NCI-H187 treated with DMSO at 0.1 percent for 48 hours (cell line): ENCODE measurements at places on chromosomes 3 and 15.

DNA sequence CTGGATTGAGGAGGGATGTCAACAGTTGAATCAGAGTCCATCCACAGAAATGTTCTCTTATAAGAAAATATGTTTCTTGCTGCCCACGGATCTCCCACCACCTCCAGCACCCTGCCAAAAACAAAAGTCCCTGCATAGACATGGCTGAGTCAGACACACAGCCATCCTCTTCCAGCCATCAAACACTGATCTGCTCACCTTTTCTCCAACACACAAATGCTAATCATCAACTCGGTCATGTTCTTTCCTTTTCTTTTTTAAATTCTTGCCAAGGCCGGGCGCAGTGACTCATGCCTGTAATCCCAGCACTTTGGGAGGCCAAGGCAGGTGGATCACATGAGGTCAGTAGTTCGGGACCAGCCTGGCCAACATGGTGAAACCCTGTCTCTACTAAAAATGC lies 110.7 kb upstream of the IL12A start:
- DNase-seq, result no peak

- DNase-seq, result no peak
Observed at GRCh38 chr15:85905751-85906450, 111.2 kb upstream of the KLHL25 start.

- DNase-seq, result no peak
Observed at GRCh38 chr3:23830869-23831484, 25.2 kb downstream of the UBE2E1 start.

GRCh38 chr15:63824570-63824969 lies 9.2 kb downstream of the HERC1 start:
- no peak for DNase-seq

GRCh38 chr3:46628901-46629369 lies 16.6 kb downstream of the FAM240A start:
- DNase-seq, result no peak

- DNase-seq, result no peak
Observed at GRCh38 chr3:116930786-116931185, 221.2 kb downstream of the TUSC7 start.

DNA sequence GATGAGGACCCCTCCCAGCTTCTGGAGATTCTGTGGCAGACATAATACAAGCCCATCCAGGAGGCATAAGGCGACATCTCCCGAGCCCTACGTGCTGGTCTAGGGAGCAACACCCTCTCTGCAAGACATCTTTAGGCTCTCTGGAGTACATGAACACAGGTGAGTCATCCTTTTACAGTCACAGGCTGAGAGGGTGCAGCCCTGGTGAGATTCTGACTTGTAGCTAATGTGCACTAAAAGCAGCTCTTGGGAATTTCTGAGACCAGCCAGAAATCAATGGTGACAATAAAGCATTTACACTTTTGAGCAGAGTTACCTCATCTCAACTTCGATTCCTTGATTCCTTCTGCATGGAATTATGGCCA lies 131.1 kb downstream of the XXYLT1 start:
- no peak for DNase-seq

DNA sequence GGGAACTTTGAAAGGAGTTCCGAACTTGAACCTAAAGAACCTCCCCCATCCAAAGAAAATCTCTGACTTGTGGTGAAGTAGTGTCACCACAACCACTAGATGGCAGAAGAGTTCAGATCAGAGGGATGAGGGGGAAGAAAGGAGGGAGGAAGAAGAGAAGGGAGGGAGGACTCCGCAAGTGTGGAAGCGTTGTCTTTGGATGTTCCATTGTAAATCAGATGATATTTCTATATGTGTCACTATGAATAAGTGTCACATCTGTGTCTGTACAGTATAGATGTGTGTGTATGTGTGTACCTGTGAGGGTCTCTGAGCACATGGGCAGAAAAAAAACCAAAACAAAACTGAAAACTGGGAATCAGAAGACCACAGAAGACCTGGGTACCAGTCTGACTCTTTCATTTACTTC lies 16.9 kb downstream of the SLC24A1 start:
- DNase-seq, result peak; percentile 22

GRCh38 chr3:116040152-116040551 lies 405.1 kb downstream of the LSAMP start:
- no peak for DNase-seq

- DNase-seq, result no peak
Observed at GRCh38 chr3:95627293-95627692, 1187.1 kb upstream of the EPHA6 start.

- DNase-seq, result no peak
Observed at GRCh38 chr3:119630128-119630879, 30.1 kb downstream of the POPDC2 start.

GRCh38 chr3:186915806-186916796 lies 14.2 kb upstream of the ST6GAL1 start:
- DNase-seq, result no peak

DNA sequence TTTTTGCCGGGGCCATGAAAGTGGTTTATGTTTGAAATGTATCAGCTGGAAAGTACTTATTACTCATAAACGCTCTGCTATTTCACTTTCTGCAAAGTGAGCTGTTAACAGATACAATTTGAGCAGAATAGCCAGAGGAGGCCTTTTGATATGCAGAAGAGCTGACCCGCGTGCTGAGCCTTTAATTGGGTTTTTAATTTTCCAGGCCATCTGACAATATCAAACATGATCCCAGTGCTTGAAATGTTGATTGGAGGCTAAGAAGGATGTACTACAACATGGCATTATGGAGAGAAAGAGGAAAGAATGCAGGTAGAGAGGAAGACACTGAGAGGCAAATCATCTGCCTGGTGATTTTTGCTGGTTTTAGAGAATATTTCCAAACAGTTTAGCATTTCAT lies 261.3 kb upstream of the MEIS2 start:
- DNase-seq, result no peak

- DNase-seq, result no peak
Observed at GRCh38 chr15:62791694-62792093, 250.9 kb upstream of the TPM1 start.

DNA sequence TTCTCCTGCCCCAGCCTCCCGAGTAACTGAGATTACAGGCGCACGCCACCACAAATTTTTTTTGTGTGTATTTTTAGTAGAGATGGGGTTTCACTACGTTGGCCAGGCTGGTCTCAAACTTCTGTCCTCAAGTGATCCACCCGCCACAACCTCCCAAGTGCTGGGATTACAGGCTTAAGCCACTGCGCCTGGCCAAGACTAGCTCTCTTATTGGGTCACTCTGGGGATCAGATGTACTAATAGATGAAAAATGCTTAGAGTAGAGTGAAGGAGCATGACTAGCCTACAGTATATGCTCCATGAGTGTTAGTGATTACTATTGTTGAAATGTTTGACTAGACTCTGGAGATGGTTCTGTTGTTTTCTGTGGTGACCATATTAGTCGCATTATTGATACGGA lies 21.8 kb downstream of the RARB start:
- DNase-seq, result no peak

GRCh38 chr3:10524270-10524669 lies 18.9 kb upstream of the ATP2B2 start:
- no peak for DNase-seq

DNA sequence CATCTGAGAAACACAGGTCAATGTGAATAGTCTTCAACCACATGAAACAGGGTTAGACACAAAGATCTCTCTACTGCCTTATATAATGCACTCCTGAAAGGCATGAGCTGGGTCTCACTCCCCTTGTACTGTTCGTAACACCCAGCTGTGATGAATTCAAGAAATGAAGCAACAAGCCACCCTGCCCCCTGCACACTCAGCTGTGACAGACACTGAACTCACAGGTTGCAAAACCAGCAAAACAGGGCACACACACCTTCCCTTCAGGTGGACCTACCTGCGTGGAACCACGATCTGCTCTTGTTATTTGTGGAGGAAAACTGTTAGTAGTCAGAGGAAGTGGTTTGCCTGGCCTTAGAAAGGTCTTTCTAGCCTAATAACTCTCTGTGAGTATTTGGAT lies 64.5 kb downstream of the CERS3 start:
- no peak for DNase-seq

DNA sequence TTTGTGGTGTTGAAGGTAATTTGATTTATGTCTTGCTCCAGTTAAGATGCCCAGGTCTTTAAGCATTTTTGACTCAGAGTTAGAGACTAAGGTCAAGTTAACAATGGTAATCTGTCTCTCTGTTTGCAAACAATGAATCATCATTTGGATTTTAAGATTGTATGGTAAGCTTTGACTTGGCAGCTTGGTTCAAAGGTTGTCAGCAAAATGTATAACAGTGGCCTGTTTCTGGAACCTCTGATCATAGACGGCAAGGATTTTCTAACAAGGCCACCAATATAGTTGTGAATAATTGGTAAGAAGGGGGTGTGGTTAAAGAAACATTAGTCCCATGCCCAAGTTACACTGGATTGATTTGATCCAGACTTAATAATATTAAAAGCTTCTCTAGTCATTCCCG lies 775.2 kb upstream of the GOLIM4 start:
- no peak for DNase-seq

- no peak for DNase-seq
Observed at GRCh38 chr3:83934192-83935021, 1024.4 kb upstream of the CADM2 start.

DNA sequence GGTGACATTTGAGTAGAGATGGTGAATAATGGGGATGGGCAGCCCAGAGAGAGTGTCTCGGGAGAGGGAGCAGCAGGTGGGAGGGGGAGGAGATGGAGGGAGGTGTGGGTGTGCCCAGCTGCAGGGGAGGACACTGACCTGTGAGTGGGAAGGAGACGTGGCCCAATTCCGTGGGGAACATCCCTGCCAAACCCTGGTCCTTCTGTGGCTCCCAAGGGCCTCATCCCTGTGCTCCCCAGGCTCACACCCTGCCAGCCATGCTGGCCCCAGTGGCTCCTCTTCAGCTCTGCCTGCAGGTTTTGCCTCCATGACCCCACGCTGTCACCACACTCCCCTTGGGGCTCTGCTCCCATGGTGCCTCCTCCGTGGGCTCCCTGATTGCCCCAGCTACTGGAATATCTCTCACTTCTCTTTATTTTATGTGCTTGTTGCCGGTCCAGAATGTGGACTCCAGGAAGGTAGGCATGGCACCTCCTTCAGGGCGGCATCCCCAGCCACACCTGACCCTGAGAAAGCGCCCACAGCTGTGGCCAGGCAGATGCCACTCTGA lies 7.0 kb downstream of the CFAP100 start:
- DNase-seq, result no peak

- DNase-seq, result no peak
Observed at GRCh38 chr3:53646723-53647122, 152.3 kb downstream of the CACNA1D start.

DNA sequence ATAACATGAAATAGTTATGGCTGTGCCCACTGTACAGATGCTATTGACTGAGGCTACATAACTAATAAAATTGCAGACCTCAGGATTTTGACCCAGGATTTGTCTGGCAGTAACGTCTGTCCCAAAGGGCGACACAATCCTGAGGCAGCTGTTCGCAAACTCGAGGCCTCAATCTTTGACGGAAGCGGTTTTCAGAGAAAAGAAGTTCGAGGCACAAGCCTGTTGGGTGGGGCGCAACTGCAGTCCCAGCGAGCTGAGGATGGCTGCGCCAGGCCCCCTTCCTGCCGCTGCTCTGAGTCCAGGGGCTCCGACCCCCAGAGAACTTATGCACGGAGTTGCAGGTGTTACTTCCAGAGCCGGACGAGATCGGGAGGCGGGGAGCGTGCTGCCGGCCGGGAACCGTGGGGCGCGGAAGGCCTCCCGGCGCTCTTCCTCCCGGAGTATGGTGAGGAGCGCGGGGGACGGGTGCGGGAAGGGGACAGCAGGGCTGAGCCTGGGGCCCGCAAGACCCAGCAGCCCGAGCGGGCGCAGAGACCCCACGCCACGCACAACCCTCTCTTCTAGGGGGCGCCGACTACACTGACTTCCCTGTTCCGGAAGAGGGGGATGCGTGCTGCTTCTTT lies at the start of gene PARP15:
PARP15 (plus strand) TSS at position 242 of the 623 bp plus-strand sequence; CDS start at position 260, 18 bp downstream.
- no peak for DNase-seq

DNA sequence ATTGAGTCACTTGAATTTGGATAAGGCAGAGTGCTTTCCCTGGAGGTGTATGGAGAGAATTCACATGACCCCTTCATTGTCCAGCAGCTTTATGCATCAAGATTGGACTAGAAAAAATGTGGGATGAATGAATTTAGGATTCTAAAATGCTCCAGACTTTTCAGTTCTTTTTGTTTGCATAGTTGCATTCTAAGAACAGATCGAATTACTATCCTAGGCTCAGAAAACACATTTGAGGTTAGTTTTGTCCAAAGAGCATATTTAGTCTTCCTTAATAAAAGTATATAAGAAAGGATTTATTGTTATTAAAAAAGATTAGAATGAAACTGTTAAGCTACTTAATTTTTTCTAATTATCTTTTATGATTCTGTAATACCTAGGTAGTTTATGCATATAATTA lies 127.4 kb downstream of the UBE2E2 start:
- DNase-seq, result no peak

DNA sequence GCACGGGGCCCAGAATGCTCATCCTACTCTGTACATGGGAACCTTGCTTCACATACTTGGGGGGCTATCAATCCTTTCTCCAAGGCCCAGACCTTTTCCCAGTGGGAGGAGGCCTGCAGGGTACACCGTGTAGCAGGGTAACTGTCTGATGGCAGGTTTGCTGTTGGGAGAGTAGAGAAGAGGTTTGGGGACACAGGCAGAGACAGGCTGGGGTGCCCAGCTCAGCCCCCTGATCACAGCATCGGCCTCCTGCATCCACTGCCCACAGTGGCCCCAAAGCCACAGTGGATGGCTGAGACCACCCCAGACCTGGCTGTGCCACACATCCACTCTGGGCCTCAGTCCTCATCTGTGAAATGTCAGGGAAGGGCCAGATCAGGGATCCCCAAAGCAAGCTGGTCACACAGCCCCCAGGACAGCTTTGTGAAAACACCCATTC lies 5.6 kb downstream of the CHRNA3 start:
- DNase-seq, result no peak

- no peak for DNase-seq
Observed at GRCh38 chr15:99957642-99958013, 224.4 kb upstream of the LYSMD4 start.

GRCh38 chr3:129326138-129326537 lies 47.5 kb downstream of the HMCES start:
- DNase-seq, result no peak

- no peak for DNase-seq
Observed at GRCh38 chr15:82850731-82851130, 41.3 kb downstream of the WHAMM start.

DNA sequence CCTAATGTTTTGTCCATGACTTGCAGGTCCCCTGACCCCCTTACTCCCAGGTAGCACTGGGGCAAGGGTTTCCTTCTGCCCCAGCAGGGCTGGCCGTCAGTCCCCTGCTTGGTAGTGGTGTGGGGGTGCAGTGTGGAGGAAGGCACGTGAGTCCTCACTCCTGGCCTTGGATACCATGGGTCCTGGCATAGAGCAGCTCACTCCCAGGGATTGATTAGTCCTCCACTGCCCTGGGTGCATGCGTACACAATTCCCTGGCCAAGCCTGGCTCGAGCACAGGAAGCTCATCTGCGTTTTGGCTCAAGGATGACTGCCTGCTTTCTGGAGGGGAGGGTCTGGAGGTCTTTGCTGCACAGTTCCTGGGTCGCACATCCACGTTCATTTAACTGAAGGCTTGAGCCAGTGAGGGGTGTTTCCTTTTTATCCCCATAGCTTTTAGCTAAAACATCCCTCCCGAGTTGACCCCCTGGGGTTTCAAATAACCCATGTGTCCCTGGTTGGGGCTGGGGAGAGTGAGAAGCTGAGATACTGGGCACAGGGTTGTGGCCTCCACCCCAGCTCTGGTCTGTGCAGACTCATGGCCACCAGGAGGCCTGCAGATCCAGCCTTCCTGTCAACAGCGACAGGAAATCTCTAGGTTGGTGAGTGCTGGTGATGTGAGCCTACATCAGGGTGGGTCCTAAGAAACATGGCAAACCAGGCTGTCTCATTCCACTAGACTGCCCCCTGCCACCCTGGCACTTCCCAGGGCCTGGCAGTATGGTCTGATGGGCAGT lies 11.5 kb downstream of the HEMK1 start:
- no peak for DNase-seq

GRCh38 chr3:115667738-115668065 lies 44.4 kb downstream of the GAP43 start:
- DNase-seq, result no peak
